Activated T-cell treated with anti-CD3 and anti-CD28 coated beads, Interleukin-2, amount 50 U/mL, for 1 hour (primary cell): ENCODE measurements at places on chromosomes 1 and 21.

- no peak for DNase-seq
Observed at GRCh38 chr1:30685796-30686165, 37.6 kb downstream of the MATN1 start.

- no peak for DNase-seq
Observed at GRCh38 chr1:167938080-167938636, 1.3 kb upstream of the MPC2 start.

DNA sequence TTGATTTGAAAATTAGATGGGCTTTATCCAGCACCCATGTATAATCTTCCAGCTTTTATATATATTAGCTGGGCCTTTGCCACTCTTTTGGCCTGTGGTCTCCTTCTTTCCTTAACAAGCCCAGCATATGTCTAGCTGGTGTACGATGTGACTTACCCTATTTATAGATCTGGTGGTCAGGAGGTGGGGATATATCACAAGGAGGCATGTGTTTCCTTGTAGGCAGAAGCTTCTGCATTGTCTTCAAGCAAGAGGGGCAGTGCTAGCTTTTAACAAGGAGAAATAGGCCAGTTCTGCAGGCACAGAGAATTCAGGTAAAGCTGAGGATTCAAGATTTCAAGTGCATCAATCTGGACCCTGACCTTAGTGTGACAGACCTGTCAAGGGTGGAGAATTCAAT, 38.0 kb upstream of the DNASE2B start:
- no peak for DNase-seq

DNA sequence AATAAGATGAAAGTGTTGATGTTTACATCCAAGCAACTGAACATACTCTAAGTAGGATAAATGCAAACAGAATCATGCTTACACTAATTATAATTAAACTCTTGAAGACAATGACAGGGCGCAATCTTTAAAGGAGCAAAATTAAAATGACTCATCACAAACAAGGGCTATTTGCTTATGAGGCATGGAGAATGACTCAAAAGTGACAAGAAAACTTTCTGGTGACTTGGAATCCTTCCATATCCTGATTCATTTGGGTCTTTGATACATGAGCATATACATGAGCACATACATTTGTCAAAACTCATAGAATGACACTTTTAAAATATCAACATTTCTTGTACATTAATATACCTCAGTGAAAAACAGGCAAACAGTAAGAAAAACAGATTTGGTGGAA, 1632.3 kb downstream of the KCNT2 start:
- no peak for DNase-seq

- no peak for DNase-seq
Observed at GRCh38 chr1:115454837-115455511, 116.9 kb upstream of the NGF start.

DNA sequence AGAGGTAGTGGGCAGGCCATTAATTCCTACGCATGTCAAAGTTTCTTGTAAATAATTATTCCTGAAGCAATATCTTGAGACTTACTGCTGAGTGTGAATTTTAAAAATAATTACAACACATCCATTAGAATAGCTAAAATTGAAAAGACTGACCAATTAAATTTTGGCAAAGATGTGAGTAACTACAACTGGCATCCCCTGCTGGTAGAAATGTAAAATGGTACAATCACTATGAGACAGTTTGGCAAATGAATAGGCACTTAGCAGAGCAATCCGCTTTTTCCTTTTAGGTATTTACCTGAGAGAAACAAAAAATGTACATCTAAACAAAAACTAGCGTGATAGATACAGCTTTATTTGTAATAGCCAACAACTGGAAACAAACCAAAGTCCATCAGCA, 798.9 kb downstream of the BRINP3 start:
- DNase-seq = no peak

DNA sequence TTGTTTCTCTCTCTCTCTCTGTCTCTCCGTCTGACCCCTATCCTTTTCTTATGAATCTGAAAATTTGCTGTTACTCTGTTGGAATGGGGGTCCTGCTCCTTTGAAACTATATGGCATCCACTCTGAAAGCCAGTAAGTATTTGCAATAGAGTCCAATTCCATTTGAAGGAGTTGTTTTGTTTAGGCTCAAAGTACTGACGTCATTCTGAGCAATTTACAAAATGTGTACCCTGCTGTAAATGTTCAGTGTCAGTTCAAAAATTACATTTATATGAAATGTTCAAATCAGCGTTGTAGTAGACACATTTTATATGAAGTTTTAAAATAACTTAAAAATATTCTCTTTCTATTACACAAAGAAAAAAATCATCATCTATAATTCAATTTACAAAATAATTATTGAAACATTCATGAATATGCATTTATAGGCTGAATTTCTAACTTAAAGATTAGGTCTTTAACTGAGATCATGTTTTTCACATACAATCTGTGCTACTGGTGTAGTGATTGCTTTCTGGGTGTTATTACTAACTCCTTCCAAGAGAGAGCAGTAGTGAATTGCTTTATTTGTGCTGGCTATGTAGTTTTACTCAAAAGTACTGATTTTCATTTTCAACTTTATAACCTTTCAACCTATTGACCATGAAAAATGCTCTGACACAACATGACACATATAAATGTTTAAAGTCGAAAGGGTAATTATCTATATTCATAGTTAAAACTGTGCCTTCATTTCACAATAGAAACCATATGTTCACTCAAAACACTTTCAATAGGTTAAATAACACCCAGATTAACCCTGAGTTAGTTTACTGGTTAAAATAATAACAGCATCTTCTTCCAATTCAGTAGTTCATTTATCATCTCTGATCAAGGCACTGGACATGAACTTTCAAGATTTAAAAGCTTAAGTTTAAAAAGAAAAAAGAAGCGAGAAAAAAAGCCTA, 253.1 kb upstream of the ADGRL4 start:
- no peak for DNase-seq

GRCh38 chr1:214300149-214300780, 19.3 kb downstream of the SMYD2 start:
- no peak for DNase-seq

- DNase-seq = no peak
Observed at GRCh38 chr21:36369064-36369685, 16.0 kb upstream of the CHAF1B start.

- DNase-seq = no peak
Observed at GRCh38 chr1:67227196-67227595, 60.9 kb downstream of the IL23R start.

GRCh38 chr1:8915446-8915845, 30.2 kb upstream of the CA6 start:
- DNase-seq = no peak

DNA sequence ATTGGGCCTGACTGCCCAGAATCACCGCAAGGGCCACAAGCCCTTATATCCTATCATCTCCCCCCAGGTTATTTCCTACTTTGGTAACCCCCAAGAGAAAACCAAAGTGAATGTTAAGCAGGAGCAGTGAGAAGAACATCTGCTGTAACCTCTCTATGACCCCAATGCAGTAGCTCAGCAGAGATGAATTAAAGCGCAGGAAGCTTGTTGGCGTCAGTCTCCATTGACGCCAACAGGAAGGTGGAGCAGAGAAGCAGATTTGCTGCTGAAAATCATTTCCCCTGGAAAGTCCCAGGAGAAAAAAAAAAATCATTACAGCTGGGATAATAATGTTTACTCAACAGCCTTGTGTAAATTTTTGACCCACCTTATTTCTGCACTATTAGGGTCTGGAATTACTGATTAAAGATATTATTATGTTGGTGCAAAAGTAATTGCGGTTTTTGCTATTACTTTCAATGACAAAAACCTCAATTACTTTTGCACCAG, 33.2 kb upstream of the FAM163A start:
- DNase-seq = no peak
